HFFc6 (cell line): ENCODE measurements at places on chromosomes 3 and 15. TPM values are rescaled to one million over a fixed set of nuclear protein-coding genes. Genes with fewer than 3 reads are reported as not detected.

DNA sequence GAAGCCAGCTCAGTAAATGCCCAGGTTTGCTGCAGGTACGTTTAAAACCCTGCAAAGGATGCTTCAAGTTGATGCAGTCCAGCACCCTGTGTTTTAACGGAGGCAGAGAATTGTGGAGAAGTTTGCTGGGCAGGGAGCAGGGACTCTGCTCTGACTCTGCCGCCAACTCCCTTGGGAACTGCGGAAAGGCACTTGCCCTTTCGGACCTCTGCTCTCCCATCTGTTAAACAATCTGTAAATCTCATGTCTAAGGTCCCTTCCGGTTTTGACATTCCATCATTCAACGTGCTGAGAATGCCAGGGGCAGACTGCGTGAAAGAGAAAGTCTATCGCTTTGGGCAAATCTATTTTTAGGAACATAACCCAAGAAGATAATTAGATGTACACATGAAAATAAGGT, 184.5 kb downstream of the OPA1 start:
- no peak overlapping the region for H3K4me3 ChIP-seq
- DNase-seq = no peak
- peaks cover 13% of the 10 kb centered on the region for H3K4me1 ChIP-seq
- peaks cover 19% of the 10 kb centered on the region for H3K27me3 ChIP-seq

DNA sequence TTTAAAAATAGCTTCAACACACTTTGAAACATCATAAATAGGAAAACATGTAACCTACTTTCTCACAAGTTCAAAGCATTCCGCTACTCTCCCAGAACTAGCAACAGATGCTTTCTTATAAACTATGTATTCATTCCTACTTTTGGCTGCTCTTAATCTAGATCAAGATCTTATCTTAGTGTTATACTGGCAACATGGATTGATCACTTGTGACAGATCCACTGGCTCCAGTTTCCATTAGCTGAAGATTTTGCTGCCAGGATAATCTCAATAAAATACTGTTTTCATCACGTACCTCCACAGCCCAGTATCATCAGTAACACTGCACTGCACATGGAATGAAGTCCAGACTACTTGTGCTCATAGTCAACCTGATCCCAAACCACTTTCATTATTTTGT, 491.7 kb upstream of the AGTR1 start:
- no peak for DNase-seq
- H3K27ac ChIP-seq = no peak overlapping the region
- no peaks in the 10 kb centered on the region for H3K27me3 ChIP-seq
- no peak overlapping the region for H3K4me3 ChIP-seq
- no peaks in the 10 kb centered on the region for H3K36me3 ChIP-seq

GRCh38 chr3:10389995-10390394, 69.1 kb upstream of the SEC13 start:
- no peak for DNase-seq
- H3K27me3 ChIP-seq = peaks cover 43% of the 10 kb centered on the region
- no peaks in the 10 kb centered on the region for H3K4me1 ChIP-seq
- H3K27ac ChIP-seq = no peak overlapping the region
- no peak overlapping the region for H3K4me3 ChIP-seq
- peaks cover 7% of the 10 kb centered on the region; the same call in 1 of the 2 replicates for H3K36me3 ChIP-seq

GRCh38 chr15:61794881-61795280, 265.4 kb downstream of the VPS13C start:
- H3K27ac ChIP-seq = no peak overlapping the region
- H3K4me1 ChIP-seq = no peaks in the 10 kb centered on the region
- DNase-seq = no peak
- H3K27me3 ChIP-seq = no peaks in the 10 kb centered on the region
- no peaks in the 10 kb centered on the region for H3K36me3 ChIP-seq

- H3K36me3 ChIP-seq = no peaks in the 10 kb centered on the region
- peaks cover 11% of the 10 kb centered on the region for H3K27me3 ChIP-seq
- H3K27ac ChIP-seq = no peak overlapping the region
- H3K4me3 ChIP-seq = no peak overlapping the region
- no peaks in the 10 kb centered on the region for H3K4me1 ChIP-seq
Measured at GRCh38 chr3:13776253-13777050, 103.4 kb downstream of the WNT7A start.

GRCh38 chr15:85559530-85559929, 179.1 kb downstream of the AKAP13 start:
- H3K4me1 ChIP-seq = peaks cover 20% of the 10 kb centered on the region
- H3K36me3 ChIP-seq = no peaks in the 10 kb centered on the region
- H3K27me3 ChIP-seq = no peaks in the 10 kb centered on the region
- no peak overlapping the region for H3K27ac ChIP-seq
- no peak for DNase-seq
- no peak overlapping the region for H3K4me3 ChIP-seq

DNA sequence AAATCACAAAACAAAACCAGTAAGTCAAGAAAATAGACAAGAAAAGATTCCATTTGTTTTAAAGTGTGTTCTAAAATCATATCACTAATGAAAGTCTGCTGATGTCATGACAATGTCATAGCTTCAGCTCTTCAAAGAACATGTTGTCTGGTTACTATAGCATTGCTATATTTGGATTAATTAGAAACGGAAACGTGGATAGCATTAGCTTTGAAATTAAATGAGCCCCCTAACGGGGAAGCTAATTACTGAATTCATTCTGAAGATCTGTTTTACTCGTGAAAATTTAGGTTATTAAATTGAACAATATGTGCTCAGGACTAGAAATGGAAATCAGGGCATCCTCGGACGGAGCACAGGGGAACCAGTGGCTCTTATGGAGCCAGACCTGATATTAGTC, 316.7 kb upstream of the AGTR1 start:
- no peaks in the 10 kb centered on the region for H3K4me1 ChIP-seq
- no peak overlapping the region for H3K4me3 ChIP-seq
- no peaks in the 10 kb centered on the region for H3K36me3 ChIP-seq
- H3K27ac ChIP-seq = no peak overlapping the region
- no peak for DNase-seq

GRCh38 chr15:70382009-70382749, 284.5 kb upstream of the TLE3 start:
- H3K27me3 ChIP-seq = peaks cover 59% of the 10 kb centered on the region
- no peak overlapping the region for H3K4me3 ChIP-seq
- H3K36me3 ChIP-seq = no peaks in the 10 kb centered on the region; the same call in 1 of the 2 replicates
- no peak for DNase-seq
- peaks cover 3% of the 10 kb centered on the region for H3K4me1 ChIP-seq

- H3K36me3 ChIP-seq = no peaks in the 10 kb centered on the region
- H3K27me3 ChIP-seq = peaks cover 26% of the 10 kb centered on the region
Measured at GRCh38 chr3:10560060-10560861, 54.9 kb upstream of the ATP2B2 start.

- no peak for DNase-seq
- H3K36me3 ChIP-seq = no peaks in the 10 kb centered on the region
- H3K4me3 ChIP-seq = no peak overlapping the region
Measured at GRCh38 chr3:132843851-132844553, 121.8 kb upstream of the NPHP3 start.

- peaks cover 16% of the 10 kb centered on the region for H3K27me3 ChIP-seq
- no peaks in the 10 kb centered on the region for H3K36me3 ChIP-seq
- H3K27ac ChIP-seq = no peak overlapping the region
- DNase-seq = no peak
Measured at GRCh38 chr3:44175070-44175469, 66.6 kb upstream of the TOPAZ1 start.

- H3K36me3 ChIP-seq = no peaks in the 10 kb centered on the region
- H3K27me3 ChIP-seq = no peaks in the 10 kb centered on the region
- DNase-seq = peak; percentile 72
Measured at GRCh38 chr3:142028243-142028777, 121.0 kb downstream of the TFDP2 start.

- H3K27ac ChIP-seq = no peak overlapping the region
- H3K4me1 ChIP-seq = peaks cover 29% of the 10 kb centered on the region
Measured at GRCh38 chr15:64282701-64283100, 73.3 kb downstream of the CSNK1G1 start.

ATP8B4 gene
- total RNA-seq = 0.39 and 0.97 TPM in 2 replicates

ARPP21 gene
- total RNA-seq = not detected in 3 replicates

RTP3 gene
- total RNA-seq = not detected in 3 replicates

PSMD2 gene
- 591 to 777 TPM (median 739 TPM) in 3 replicates for total RNA-seq

SLC2A2 gene
- total RNA-seq = not detected in 3 replicates

ZBTB11 gene
- total RNA-seq = 13.0 and 14.4 TPM in 2 replicates
